Central memory CD8-positive, alpha-beta T cell (primary cell): ENCODE measurements at places on chromosomes 1 and 21.

DNA sequence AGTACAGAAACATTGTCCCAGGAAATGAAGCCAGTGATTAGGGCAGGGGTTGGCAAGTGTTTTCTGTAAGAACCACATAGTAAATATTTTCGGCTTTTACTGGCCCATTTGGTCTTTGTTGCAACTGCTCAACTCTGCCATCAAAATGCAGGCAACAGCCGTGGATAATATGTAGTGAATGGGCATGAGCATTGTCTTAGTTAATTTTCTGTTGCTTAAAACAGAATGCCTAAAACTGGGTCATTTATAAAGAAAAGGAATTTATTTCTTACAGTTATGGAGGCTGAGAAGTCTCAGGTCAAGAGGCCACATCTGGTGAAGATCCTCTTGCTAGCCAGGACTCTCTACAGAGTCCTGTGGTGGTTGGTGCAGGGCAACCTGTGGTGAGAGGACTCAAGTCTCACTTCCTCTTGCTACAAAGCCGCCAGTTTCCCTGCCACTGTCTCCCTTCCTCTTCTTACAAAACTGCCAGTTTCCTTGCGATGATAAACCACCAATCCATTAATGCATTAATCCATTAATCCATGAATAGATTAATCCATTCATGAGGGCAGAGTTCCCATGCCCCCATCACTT lies 166.4 kb downstream of the PSMG1 start:
- peaks cover 28% of the 10 kb centered on the region for H3K27me3 ChIP-seq
- no peak overlapping the region for H3K27ac ChIP-seq

GRCh38 chr1:216750031-216750627 lies 26.9 kb upstream of the ESRRG start:
- no peaks in the 10 kb centered on the region for H3K36me3 ChIP-seq
- no peak overlapping the region for H3K4me3 ChIP-seq
- no peaks in the 10 kb centered on the region for H3K4me1 ChIP-seq
- no peak overlapping the region for H3K27ac ChIP-seq
- DNase-seq = no peak

DNA sequence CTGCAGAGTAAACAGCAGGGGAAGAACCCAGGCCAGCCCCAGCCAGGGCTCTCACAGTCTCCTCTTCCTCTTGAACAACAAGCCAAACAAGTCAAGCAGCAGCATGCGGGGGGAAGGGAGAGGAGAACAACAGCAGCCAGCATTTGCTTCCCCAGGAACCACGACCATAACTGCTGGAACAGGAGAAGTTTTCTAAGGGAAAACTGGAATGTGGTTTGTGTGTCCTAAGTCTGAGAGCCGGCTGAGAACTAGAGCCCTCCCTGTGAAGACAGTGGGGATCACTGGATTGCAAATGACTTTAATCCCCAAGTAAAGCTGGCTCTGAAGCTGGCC lies 48.2 kb downstream of the COQ8A start:
- peaks cover 15% of the 10 kb centered on the region for H3K4me1 ChIP-seq
- no peak overlapping the region for H3K27ac ChIP-seq
- no peak for DNase-seq
- H3K27me3 ChIP-seq = no peaks in the 10 kb centered on the region

GRCh38 chr21:46515109-46515508 lies 56.4 kb downstream of the DIP2A start:
- peaks cover 10% of the 10 kb centered on the region for H3K4me1 ChIP-seq
- no peak overlapping the region for H3K4me3 ChIP-seq
- H3K27me3 ChIP-seq = no peaks in the 10 kb centered on the region
- no peak for DNase-seq
- H3K36me3 ChIP-seq = peaks cover 36% of the 10 kb centered on the region

DNA sequence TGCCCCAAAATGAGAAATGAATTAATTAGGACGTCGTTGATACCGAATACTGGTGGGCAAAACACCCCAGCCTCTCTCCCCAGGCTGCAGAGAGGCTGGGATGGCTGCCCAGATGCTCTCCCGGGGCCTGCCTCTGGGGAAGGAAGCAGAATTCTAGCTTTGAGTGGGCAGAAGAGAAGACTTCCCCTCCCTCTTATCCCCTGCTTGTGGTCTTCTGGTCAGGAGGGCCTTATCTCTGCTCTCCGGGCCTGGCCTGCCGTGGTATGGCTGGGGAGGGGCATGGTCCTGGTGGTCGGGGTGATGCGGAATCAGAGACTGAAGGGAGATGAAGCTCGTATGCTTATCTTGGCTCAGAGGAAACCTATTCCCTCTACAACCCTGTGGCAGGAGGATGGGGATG lies 9.8 kb upstream of the CSF3R start:
- H3K27ac ChIP-seq = no peak overlapping the region
- H3K4me3 ChIP-seq = no peak overlapping the region
- H3K36me3 ChIP-seq = peaks cover 1% of the 10 kb centered on the region
- H3K27me3 ChIP-seq = peaks cover 24% of the 10 kb centered on the region
- no peak for DNase-seq

DNA sequence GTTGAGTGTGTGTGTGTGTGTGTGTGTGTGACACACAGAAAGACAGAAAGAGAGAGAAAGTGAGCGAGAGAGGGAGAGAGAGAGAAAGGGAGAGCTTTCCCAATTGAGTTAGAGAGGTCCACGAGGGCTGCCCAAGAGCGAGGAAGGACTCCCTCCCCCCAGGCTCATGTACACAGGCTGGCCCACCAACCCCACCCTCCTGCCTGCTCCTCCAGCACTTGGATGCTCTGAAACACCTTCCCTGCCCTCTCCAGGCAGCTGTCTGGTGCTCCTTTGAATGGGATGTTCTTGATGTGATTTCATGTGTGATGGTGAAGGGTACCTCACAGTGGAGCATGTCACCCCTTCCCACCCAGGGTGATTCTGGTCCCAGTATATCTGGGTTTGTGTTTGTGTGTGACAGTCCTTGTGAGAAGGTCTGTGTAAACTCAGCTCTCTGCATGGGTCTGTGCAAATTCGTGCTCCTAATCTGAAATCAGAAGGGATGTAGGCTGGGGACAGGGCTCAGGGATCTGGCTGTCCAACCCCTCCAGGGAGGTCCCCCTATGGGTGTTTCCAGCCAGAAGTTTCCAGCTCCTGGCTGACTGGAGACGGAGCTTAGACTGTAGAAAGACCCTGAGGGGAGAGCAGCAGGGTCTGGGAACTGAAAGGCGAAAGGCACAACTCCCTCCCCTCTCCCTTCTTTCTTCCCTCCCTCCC lies 6.8 kb upstream of the PEAR1 start:
- no peak for DNase-seq
- no peaks in the 10 kb centered on the region for H3K4me1 ChIP-seq
- H3K27ac ChIP-seq = no peak overlapping the region
- H3K27me3 ChIP-seq = peaks cover 89% of the 10 kb centered on the region
